ENCODE measurements at places on chromosomes 3 and 15.
A peak's percentile ranks its signal among the peaks of the same experiment; 100 is the strongest.

GRCh38 chr15:67836955-67837354, 2.9 kb downstream of the RNU6-1 start:
- DNase-seq, result no peak

- DNase-seq, result peak; percentile 45
Measured at GRCh38 chr3:72797773-72798543, 50.3 kb downstream of the SHQ1 start.

- DNase-seq, result no peak
Measured at GRCh38 chr3:30439451-30440053, 166.8 kb upstream of the TGFBR2 start.

DNA sequence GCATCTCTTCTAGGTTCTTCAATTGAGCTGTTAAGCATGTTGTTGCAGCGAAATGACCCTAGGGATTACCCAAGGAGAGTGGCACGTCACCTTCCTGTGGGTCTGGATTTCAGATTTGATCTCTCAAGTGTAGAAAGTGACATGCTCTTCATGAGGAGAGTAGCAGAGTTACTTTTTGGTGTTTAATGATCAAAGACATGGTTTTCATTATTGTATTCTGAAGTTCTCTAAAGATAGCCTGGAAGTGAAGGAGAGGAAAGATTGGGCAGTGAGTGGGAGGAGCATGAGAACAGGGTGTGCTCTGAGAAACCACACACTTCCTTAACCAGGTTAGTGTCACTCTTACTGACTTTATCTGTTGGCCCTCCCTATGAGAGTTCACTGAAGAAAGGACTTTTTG, 153.6 kb downstream of the AKAP13 start:
- no peak for DNase-seq

GRCh38 chr3:152051501-152052404, 178.3 kb downstream of the SUCNR1 start:
- no peak for DNase-seq
